Stimulated activated CD8-positive, alpha-beta memory T cell treated with anti-CD3 and anti-CD28 coated beads, Interleukin-7, amount 100 ng/mL, for 4 hours (primary cell): ENCODE measurements at places on chromosomes 4 and X.

- no peak for DNase-seq
These were observed 51.3 kb downstream of the FNIP2 start for GRCh38 chr4:158819942-158820786.

GRCh38 chr4:145731028-145731427 is 51.1 kb downstream of the C4orf51 start:
- no peak for DNase-seq

DNA sequence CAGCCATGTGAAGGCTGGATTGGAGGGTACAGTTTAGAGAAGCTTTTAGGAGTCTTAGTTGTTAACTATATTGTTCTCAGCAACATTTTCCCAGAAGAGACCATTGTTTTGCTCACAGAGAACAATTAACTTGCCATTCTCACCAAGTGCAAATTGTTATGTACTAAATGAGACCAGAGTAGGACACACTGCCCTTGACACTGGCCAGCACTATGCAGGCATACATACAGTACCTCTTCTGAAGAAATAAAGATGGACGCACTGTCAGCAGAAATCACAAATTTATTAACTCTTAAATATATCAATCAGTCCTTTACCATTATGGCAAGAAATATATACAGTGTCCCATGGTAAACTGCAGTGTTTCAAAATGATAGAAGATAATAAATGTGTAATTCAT is 309.4 kb downstream of the CAMK2D start:
- DNase-seq, result no peak

DNA sequence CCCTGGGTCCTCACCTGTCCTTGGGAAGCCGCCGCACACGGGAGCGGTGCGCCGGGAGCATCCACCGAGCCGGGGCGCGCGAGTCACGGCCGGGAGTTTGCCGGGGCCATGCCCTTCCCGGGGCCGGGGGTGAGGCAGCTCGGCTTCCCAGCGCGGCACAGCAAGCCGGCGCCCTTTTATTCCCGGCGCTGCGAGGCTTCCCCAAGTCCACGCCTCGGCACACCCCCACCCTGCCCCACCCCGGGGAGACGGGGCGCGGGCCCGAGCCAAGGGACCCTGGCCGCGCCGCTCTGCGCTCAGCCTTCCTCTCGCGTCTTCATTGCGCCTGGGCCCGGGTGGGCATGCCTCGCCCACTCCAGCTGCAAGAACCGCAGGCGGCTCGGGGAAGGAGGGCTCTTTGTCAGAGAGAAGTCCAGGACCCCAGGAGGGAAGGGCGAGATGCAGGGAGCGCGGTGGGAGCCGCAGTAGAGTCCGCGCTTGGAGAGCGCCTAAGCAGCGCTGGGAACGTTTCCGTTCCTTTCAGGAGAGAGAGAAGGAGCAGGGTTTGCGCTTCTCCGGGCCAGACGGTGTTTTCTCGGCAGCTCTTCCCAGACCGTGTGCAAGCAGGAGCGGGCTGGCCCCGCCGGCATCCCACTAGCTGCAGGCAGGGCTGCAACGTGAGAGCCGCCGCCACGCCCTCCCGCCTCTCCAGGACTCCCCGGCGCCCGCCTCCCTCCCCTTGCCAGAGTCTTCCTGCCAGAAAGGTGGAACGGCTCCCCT is at the start of gene MXRA5:
Gene MXRA5, minus strand, starts transcription at position 152 of the 759 bp plus-strand sequence. CDS start 2,819 bp downstream, outside the sequence.
- DNase-seq, result no peak

DNA sequence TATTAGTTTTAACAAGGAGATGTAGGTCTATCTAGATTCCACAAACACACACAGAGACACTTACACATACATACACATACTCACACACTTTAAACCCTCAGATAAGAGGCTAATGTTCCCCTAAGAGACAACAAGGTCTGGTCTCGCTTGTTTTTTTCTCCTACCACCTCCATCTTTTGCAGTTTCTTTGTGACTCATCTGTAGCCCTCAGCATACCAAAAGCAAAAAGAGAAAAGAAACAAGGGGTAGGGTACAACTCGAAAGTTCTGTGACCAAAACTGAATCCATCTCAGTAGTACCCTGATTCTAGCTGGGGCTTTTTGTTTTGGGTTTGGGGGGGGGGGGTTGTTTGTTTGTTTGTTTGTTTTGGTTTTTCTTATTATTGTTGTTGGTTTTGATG is 12.2 kb upstream of the EXOSC9 start:
- no peak for DNase-seq

- no peak for DNase-seq
These were observed 9.2 kb upstream of the GABRA4 start for GRCh38 chr4:47002580-47002979.

DNA sequence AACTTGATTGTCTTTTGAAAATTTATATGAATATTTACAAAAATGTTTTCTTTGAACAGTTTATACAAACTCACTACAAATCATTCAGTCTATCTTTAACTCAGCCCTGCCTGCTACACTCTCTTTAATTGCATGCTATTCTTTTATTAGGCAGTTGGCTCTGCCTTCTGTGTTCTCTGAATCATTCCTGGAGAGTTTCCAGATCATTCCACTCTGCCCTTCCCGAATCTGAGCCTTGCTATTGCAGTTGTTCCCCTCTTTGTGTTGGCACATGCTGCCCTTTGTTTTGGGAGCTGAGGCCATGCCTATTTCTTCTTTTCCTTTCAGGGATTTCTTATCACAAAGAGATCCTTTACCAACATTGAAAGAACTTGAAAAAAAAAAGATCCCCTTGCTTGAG is 8.7 kb upstream of the TECRL start:
- DNase-seq, result no peak

GRCh38 chrX:12446342-12447075 is 308.2 kb downstream of the FRMPD4 start:
- DNase-seq, result no peak
